ENCODE measurements at places on chromosomes 2 and 18.

- no peak for DNase-seq
Observed at GRCh38 chr18:12803069-12803936, 80.7 kb downstream of the PTPN2 start.

GRCh38 chr2:150409196-150409595, 78.3 kb downstream of the RND3 start:
- DNase-seq, result no peak

GRCh38 chr2:218745559-218746469, 35.2 kb downstream of the TTLL4 start:
- DNase-seq, result no peak

DNA sequence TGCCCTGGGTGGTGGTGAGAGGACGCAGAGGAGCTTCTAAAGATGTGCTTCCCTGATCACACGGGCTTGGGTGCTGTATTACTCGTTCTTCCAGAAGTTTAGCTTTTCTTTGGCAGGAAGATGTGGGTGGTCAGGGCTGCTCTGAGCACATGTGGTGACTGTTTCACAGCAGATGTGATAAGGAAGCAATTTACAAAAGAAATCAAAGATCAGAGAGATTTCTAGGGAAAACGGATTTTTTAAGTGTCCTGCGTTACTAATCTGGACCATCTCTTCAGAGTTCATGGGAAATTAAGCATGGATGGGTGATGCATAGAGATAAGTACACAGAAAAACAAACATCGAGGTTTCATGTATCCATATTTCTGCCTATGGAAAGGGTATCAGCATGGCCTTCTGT, 99.4 kb downstream of the WDSUB1 start:
- no peak for DNase-seq

DNA sequence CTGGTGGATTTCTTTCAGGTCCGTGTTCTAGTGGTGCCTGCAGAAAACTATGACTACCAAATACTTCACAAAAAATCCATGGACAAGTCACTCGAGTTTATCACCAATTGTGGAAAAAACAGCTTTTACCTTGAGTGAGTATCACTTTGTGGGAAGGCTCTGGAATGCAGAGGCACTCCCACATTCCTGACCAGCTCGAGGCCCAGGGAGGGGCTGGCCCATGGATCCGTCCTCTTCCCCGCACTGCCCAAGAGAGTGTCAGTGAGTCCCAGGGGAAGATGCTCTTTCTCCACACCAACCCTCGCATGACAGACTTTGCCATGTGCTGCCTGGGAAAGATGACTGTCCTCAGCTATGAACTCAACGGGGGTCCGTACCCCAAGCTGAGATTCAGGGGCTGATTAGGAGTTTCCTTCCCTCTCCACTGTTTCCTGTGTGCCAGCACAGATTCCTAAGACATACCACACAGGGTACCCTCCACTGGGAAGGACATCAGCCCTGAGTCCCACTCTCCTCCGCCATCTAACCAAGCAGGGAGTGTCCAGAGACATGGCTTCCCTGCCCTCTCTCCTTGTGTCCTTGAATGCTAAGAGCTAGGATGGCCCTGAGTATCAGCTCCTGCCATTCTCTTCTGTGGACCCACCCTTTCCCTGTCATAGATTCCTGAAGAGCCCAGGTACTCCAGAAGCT, 155.9 kb downstream of the LAMA3 start:
- DNase-seq, result no peak

GRCh38 chr2:224479826-224480225, 77.9 kb upstream of the FAM124B start:
- no peak for DNase-seq

- no peak for DNase-seq
Observed at GRCh38 chr2:209864716-209865295, 93.2 kb downstream of the UNC80 start.

- no peak for DNase-seq
Observed at GRCh38 chr2:193331676-193332075, 1136.9 kb upstream of the TMEFF2 start.

All from GOT3 (cell line).